ENCODE measurements at places on chromosomes 3 and 15.

GRCh38 chr3:135997554-135998320, 32.2 kb downstream of the PPP2R3A start:
- no peak for DNase-seq

DNA sequence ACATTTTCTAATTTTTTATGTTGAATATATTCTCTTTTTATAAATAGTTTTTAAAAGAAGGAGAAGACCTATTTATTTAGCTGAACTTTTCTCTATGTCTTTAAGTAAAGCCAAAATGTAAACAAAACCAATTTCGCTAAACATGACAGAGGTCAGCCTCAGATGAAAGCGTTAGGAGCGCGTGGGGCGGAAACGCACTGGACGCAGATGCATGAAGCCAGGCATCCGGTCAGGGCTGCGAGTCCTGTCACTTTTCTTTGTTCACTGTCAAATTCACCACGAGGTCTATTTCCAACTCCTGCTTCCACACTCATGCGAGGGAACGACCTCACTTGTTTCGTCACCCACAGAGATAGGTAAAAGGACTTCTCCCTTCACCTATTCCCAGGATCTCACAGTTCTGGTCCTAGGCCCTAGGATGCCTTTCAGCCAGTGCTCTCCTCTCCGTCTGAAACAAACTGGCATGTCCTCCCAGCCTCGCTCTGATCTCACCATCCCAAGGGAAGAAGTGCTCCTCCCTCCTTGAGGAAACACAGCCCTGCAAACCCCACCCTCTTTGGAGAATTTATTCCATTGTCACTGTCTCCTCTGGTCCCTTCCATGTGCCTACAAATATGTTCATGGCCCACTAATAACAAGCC, 57.9 kb downstream of the ITGB5 start:
- DNase-seq: no peak

DNA sequence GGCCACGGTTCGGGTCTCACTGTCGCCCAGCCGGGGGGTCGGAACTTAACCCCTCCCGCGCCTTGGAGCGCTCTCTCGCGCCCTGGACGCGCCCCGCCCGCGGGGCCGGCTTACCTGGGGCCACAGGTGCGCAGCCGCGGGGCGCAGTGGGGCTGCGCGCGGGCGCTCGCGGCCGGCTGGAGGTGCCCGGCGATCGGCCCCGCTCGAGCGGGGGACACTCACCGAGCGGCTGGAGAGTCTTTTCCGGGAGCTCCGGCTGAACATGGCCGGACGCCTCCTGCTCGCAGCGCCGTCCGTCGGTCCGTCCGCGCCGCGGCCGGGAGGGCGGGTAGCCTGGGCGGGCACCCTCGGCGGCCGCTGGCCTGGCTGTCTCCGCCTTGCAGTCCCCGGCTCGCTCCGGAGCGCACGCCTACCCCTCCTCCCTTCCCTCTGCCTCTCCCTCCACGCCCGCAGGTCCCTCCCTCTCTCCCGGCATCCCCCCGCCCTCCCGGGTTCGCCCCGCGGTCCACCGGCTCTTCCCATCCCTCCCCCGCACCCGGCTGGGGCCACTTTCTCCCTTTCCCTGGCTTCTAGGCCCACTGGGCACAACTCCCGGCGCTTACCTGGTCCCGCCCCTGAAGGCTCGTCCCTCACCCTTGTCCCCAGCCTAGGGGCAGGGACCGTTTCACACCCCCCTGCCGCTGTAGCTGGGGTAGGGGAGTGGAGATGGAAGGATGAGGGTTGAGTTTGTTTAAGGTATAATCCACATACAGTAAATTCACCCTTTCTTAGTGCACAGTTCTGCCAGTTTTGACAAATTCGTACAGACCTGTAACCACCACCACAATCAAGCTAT, 220.1 kb upstream of the PRICKLE2 start:
- peak; percentile 64 for DNase-seq

- DNase-seq: no peak
Observed at GRCh38 chr3:176351408-176351807, 845.9 kb downstream of the TBL1XR1 start.

DNA sequence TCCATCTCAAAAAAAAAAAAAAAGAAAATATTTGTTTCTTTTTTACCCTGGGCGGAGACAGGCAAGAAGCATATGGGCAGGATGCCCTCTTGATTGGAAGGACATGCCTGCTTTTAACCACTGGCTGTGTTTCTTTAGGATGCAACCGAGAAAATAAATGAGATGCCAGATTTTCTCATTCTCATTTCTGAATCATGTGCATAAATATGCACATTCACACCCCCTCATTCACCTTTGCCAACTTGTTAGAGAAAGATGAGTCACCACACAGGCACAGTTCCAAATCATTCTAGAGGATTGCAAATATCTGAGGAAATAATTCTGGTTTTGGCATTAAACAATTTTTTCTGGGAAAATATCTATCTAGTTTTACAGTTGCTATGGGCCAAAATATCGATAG, 3.3 kb downstream of the LIPH start:
- peak; percentile 70 for DNase-seq

DNA sequence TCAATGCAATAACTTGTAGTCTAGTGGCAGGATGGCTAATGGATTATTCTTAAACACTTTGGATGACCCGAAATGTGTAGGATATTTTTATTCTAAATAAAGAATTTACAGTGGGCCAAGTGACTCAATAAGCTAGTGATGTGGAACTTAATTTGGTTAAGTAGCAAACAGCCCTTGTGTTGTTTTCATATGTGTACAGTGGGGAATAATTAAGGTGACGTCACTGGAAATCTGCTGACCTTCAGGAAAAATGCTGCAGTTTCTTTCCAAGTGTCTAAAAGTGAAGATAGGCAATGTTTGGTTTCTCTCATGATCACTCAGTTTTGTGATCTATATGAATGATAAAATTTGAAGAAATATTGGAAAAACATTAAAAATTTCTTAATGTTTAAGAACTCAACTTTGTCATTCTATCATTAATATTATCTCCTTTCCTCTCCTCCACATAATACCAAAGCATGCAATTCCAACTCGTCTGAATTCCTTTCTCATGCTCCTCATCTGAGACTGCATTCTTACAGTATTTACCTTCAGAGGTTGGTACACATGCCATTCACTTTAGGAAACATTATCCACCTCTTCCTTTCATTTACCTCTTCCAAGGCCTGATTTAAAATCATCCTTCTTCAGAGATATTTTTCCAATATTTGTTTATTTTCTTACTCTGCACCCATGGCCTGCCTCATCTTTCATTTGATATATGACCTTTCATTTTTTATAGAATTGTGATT, 414.6 kb upstream of the ARPP21 start:
- DNase-seq: no peak

GRCh38 chr3:71930056-71930991, 145.4 kb upstream of the PROK2 start:
- DNase-seq: no peak

GRCh38 chr15:69219690-69220089, 59.3 kb downstream of the GLCE start:
- no peak for DNase-seq

DNA sequence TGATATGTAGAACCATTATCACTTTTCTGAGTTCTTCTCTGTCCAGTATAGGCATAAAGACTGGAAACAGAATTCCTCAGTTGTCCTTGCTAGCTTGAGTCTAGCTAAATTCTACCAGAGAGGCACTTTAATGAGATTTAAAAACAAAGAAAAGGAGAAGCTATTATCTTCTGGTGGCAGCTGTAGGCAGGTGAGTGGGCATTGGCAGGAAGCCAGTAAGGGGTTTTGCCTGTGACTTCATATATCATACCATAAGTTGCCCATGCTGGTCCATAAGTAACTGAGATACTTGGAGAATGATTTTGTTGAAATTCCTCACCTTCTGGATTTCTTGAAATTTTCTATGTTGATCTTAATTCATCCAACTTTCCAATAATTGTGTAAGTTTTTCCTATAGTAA, 402.3 kb upstream of the TGFBR2 start:
- no peak for DNase-seq

DNA sequence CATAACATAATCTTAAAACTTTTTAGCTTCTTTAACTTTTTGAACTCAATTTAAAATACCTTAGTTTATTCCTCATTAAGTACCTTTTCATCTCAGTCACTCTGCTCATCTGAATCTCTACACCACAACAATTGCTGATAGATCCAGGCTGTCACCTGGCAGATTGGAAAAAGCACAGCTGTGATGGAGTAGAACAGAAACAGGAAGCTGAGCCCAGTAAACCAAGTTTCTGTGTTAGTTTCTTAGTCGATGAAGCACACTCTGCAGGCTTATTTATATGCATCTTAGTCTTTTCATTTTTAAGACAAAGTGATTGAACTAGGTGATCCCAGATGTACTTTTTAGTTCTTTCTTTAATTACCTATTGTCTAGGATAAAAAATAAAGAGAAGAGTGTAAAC, 1398.0 kb upstream of the ALCAM start:
- no peak for DNase-seq

- DNase-seq: no peak
Observed at GRCh38 chr3:105322570-105323273, 44.0 kb upstream of the ALCAM start.

- DNase-seq: peak; percentile 59
Observed at GRCh38 chr15:29102911-29103823, 166.5 kb downstream of the NSMCE3 start.

- no peak for DNase-seq
Observed at GRCh38 chr3:100454677-100455076, 37.7 kb upstream of the TMEM45A start.

- DNase-seq: no peak
Observed at GRCh38 chr3:4738737-4739274, 240.4 kb upstream of the BHLHE40 start.

DNA sequence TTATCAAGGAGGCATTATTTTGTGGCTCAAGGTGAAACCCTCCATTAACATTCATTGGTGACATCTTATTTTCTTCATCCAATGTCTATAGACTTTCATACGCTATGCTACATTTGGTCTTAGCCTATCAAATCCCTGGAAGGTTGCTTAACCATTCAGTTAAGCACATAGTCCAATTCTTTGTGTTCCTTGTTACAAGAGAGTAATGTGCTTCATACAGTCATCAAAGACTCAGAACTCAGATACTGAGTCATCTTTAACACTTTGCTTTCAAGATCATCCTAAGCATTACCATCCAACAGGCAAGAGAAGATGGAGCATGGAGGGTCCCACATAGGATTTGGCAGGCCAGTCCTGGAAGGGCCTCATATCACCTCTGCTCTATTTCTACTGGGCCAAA, 1202.1 kb downstream of the ROBO1 start:
- no peak for DNase-seq

DNA sequence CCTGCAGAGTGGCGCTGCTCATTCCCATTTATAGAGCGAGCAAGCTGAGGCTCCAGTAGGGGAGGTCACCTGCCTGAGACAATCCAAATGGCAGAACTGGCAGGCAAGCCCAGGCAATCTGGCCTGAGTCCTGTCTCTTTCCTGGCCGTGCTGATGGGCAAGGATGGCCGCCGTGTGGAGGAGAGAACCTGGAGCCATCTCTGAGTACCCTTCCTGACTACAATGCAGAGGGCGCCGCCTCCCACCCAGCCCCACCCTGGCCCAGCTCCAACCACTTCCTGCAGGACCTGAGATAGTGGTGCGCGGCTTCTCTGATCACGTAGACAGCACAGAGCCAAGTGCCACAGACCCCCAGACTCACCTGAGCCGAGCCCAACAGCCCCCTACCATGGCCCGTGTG, 7.0 kb downstream of the TLR9 start:
- peak; percentile 19 for DNase-seq

DNA sequence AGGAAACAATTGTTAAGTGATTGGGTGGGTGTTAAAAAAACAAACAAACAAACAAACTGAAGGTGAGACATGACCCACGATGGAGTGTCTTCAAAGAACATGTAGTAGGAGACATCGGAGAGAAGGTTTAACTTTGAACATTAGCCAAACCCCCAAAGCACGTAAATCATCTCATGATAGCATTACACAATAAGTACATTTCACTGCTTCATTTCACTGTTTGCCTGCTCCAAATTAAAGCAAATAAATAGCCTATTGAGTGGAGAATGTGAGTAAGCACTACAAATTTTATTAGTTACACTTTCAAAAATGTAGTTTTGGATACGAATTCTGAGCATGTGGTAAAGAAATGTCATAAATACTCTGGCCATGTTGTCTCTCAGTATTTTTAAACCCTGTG, 287.0 kb downstream of the SI start:
- DNase-seq: no peak

- DNase-seq: no peak
Observed at GRCh38 chr15:42083916-42084315, 10.4 kb downstream of the PLA2G4D start.

DNA sequence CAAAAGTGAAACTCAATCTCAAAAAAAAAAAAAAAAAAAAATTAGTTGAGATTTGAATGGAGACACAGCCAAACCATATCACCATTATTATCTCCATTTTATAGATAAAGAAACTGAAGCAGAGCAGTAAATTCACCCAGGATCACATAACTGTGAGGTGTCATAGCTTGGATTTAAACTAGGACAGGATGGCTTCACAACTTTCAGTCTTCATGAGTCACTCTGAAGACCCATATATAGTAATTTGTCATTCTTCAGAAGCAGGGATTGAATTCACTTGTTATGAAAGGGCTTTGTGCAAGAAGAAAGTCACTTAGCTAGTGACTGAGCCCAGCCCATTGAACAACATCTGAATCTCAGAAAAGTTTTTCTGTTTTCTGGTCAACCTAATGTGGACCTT, 60.5 kb upstream of the LRIG1 start:
- no peak for DNase-seq

- DNase-seq: no peak
Observed at GRCh38 chr3:143525408-143525807, 322.9 kb downstream of the SLC9A9 start.

DNA sequence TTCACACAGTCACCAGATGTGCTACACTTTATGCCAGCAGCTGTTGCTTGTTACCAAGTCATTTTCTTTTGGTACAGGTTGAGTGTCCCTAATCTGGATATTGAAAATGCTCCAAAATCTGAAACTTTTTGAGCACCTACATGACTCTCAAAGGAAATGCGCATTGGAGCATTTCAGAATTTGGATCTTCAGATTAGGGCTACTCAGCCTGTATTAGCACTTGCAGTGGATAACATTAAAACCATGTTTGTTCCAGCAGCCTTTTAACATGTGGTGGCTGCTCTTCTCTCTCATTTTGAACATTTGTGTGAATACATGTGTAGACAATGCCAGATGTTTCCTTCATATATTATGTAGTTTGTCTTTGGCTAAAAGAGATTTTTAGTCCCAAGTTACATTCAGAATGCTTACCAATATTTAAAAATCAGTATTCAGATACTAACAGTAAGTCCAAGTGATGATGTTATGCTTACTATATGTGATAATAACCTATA, 230.9 kb upstream of the UBE2E1 start:
- no peak for DNase-seq

DNA sequence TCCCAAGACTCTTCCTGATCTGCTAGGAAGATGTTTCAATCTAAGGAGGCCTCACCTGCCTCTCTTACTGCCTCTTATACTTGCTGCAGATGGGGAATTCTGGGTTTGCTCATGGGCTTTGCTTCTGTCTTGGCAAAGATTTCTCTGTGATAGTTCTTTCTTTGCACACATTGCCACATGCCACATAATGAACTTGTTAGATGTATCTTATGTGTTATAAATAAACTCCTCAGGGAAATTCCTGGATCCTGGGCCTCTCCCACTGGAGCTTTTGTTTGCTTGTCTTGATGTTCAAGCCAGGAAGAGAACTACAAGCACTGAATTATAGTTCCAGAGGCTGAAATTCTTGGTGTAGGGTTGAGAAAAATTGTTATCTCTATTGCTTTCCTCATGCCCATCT, 12.2 kb downstream of the RTP1 start:
- DNase-seq: no peak
